Osteoblast (primary cell): ENCODE measurements at places on chromosomes 5 and 9.

DNA sequence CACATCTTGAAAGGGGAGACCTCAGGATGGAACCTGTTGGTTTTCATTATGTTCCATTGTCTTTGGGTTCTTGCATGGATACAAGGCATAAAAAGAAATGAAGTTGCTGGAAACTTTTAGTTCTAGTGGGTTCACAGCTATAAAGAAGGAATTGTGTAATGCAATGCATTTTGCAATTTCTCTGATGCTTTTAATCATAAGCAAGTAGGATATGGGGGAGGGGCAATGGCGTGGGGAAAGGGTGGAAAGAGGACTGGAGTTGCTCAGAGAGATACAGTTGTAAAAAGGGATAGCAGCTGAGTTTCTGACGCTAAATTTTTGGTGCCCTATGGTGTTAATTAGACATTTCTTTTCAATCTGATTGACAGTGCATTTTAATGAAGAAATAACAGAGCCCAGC is 88.6 kb upstream of the FANCC start:
- DNase-seq: no peak

- DNase-seq: no peak
Observed at GRCh38 chr5:140126315-140127012, 727 bp downstream of the IGIP start.

DNA sequence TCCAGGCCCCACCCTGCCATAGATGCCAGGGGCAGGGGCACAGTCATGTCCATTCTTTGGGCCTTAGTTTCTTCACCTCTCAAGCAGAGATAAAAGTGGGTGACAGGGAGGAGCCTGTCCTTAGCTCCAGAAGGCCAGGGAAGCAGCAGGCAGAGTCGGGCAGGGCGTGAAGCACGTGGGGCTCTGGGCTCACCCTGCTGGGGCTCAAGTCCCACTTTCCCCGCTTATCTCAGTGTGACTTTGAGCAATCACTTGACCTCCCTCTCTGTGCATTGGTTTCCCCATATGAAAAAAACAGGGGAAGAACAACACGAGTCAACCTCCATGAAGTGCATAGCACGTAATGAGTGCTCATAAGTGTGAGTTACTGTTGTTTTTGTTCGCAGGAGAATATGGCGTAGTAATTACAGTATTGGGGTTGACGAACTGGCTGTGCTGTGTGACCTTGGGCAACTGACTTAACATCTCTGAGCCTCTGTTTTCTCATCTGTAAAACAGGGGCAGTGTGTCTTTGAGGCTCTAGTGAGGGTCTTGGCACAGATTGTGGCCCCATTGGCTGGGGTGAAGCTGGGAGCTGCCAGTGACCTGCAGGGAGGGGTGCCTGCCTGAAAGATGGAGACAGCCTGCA is 39.9 kb upstream of the HAND1 start:
- DNase-seq: no peak

GRCh38 chr5:35890021-35891020 is 33.6 kb downstream of the IL7R start:
- no peak for DNase-seq

DNA sequence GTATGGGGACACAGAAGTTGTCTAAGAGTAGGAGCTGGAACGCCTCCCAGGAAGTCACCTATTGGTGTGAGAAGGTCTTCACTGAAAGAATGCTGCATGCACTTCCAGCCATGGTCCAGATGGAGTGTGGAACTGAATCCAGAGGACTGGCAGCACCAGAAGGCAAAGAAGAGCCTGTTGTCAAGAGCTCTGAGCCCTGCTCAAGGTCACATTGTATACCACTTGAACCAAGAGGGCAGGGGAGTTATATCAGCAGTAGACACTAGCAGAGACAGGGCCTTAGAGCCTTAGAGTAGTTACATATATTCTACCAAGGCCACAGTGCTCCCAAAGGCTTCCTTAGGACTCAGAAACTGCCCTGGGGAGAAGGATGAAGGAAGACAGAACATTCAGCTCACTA is 130.8 kb upstream of the POC5 start:
- DNase-seq: no peak

- no peak for DNase-seq
Observed at GRCh38 chr5:127254729-127255284, 35.8 kb upstream of the MEGF10 start.

DNA sequence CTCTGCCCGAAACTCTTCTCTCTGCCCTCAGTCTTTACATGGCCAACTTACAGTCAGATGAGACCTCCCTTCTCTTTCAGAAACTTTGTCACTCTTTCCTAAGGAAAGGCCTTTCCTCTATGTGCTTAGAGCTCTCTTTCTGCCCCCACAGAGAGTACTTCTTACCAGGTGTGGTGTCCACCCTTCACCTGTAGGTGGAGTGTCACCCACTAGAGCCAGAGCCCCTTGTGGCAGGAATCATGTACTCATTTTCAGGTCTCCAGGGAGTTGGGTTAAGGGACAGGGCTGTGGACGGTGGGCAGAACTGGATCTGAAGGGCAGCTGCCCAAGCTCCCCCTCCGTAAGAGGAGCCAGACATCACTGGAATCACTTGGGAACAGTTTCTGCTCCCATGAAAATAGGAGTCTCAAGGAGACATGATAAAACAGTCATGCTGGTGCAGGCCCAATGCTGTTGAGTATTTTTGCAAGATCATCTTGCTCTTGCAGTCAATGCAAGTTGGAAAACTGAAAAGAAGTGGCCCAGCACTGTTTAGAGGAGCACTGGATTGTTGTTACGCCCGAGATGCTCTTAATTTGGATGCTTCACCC is 436.7 kb downstream of the ZSWIM6 start:
- no peak for DNase-seq

- peak; percentile 85 for DNase-seq
Observed at GRCh38 chr5:150651382-150651781, 9.7 kb upstream of the MYOZ3 start.

DNA sequence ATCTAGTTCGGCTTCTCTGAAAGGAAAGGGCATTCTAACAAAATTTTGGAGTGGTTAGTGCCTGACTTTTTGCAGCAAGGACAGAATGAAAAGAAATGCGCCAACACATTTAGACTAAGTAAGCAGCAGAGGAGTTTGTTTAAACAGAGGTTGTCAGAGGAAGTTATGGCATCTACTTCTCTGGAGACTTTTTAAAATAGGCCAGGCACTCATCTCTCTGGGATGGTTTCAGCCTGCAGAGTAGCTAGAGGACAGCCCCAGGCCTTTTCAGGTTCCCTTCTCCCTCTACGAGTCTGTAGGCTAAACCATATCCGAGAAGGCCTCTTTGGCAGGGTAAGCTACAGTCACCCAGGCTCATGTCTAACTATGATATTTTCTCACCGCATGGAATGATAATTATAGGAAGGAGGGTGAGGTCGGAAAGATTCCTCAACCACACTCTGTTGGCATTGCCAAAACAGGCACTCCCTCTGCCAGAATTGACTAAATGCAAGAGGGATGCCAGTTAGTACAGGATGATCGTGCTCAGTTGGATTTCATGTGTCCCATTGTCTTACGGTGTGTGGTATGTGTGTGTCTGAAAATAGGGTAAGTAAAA is 1.4 kb upstream of the CTXN3 start:
- no peak for DNase-seq

DNA sequence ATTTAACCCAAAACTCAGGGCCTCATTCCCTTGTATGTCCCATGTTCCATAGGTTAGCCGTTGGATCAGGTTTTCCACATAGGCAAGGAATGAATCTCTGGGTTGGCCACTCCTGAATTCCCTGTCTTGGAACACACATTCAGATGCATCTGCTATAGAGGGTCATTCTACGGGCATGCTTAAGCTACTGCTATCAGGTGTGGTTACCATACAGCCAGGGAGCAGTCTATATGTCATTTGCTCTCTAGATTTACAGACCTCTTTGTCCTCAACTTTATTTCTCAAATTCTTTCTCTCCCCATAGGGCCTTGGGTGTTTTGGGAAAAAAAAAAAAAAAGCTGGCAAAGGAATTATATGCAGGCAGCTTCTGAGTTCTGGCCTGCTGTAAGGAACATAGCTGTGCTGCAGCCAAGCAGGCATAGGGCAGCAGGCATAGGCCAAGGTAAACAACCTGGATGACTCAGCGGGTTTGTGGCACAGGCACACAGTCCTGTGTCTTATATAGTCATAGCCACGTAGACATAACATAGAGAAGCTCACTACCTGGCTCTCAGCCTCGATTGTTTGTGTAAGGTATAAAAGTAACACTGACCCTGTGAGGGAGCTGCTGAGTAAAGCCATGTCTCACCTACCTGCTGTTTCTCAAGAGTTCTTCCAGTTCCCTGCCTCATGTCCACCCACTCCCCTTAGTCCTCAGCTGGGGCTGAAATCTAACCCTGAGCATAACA is 141.5 kb downstream of the OSTF1 start:
- DNase-seq: no peak

DNA sequence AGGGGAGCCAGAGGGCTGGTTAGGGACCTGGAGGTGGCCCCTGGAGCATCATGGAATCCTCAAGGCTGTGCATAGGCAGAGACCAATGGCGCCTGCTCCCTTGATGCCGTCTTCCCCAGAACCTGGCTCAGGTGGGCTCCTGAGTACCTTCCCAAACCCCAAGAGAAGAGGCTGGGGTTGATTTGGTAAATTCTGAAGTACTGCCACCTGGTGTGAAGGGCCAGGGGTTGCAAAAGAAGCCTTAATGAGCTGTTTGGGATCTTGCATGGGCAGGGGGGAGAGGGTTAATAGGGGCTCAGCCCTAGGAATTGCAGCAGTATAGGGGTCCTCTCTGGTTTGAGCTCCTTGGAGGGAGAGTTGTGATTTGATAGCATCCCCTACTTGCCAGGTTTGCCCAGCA is 52.1 kb downstream of the CYSTM1 start:
- no peak for DNase-seq

- no peak for DNase-seq
Observed at GRCh38 chr5:135445306-135445985, 1.7 kb downstream of the DCANP1 start.

DNA sequence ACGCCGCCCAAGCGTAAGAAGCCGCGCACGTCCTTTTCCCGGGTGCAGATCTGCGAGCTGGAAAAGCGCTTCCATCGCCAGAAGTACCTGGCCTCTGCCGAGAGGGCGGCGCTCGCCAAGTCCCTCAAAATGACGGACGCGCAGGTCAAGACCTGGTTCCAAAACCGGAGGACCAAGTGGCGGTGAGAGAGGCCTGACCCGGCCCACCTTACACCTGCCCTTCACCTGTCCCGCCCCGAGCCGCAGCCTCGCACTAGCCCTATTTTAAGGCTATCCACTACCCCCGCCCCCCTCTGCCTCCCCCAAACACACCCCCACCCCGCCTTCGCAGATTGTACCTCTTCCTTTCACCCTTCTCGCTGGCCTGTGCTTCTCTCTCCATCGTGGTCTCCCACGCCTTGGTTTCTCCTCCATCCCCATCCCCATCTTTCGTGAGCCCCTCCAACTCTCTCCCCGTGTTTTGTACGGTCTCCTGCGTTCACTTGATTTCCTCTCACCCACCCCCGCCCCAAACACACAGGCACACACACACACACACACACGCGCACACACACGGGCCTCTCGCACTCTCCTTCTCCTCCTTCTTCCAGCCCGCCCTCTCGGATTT is 1.3 kb downstream of the TLX3 start:
- no peak for DNase-seq

DNA sequence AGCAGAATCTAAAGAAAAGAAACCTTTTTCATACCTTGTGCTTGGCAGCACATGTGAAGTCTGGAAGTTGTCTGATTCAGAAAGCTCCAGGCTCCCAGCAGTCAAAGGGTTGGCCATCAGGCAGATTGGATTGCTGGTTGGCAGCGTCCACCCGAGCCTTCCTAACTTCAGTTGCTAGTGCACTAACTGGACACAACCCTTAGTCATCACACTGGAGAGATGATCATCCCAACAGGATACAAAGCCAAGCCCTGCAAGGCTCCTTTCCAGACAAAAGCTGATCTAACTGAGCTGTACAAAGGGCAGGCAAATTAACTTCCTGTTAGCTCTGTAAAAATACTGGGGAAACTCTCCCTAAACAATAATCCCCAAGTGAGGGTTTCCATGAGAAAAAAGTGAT is 185.6 kb downstream of the SNX18 start:
- DNase-seq: peak; percentile 80

DNA sequence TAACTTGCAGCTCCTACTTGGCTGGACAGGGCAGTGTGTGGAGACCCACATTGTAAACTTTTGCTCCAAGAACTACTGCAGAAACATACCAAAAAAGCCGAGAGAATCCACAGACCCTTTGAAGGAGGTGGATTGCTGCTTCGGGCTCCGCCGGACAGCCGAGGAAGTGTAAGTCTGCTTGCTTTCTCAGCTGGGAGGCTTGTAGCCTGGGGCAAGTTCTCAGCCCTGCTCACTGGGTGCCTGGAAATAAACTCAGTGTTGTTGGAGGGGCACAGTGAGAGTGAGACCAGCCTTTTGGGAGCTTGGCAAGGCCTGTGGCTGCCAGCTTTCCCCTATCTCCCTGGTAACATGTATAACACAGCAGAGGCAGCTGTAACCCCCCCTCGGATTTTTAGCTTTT is 215.6 kb downstream of the SYK start:
- DNase-seq: no peak

GRCh38 chr5:82639393-82640144 is 361.4 kb upstream of the RPS23 start:
- DNase-seq: peak; percentile 52

GRCh38 chr9:99266255-99267023 is 44.4 kb downstream of the SEC61B start:
- no peak for DNase-seq

- no peak for DNase-seq
Observed at GRCh38 chr5:36436306-36436705, 134.6 kb upstream of the RANBP3L start.

DNA sequence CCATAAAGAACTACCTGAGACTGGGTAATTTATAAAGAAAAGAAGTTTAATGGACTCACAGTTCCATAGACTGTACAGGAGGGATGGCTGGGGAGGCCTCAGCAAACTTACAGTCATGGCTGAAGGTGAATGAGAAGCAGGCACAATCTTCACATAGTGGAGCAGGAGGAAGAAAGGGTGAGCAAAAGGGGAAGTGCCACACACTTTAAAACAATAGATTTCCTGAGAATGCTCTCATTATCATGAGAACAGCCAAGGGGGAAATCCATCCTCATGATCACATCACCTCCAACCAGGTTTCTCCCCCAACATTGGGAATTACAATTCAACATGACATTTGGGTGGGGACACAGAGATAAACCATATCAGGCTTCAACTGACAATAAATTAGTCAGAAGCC is 664.9 kb downstream of the TAF11L14 start:
- no peak for DNase-seq

DNA sequence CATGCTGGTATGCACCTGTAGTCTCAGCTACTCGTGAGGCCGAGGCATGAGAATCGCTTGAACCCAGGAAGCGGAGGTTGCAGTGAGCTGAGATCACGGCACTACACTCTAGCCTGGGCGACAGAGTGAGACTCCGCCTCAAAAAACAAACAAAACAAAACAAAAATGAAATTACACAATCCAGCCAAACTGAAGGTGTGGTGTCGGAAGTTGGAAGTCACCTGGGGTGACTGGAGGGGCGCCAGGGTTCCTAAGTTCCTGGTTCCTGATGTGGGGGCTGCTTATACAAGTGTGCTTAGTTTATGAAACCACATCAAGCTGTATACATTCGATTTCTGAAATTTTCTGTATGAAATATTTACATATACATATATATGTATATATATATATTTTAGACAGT is 3.7 kb upstream of the DOLPP1 start:
- DNase-seq: peak; percentile 29

GRCh38 chr5:147972076-147972840 is 65.9 kb upstream of the C5orf46 start:
- DNase-seq: no peak
